ENCODE measurements at places on chromosomes 4 and X. TPM values are rescaled to one million over a fixed set of nuclear protein-coding genes. Genes with fewer than 3 reads are reported as not detected.

- no peak for DNase-seq
Observed at GRCh38 chr4:94961420-94961819, 203.7 kb downstream of the BMPR1B start.

- no peak for DNase-seq
Observed at GRCh38 chr4:48546336-48546735, 56.3 kb downstream of the ZAR1 start.

The KCTD8 gene
- not detected for total RNA-seq

DNA sequence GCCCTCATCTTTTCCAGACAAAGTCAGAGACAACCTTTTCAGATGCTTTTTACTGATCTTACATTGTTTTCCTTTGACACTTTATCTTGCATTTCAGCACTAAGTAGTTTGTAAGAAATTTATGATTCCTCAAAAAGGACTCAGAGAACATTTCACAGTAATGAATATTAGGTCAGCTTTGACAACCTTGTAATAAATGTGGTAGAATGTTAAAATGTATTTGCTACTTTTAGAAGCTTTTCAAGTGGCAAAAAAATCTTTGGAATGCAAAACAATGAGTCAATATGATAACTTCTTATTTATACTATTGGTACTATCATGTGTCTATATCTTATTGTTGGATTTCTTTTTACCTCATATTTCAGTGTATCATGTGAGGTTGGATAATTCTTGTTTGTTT is 146.2 kb upstream of the FAT4 start:
- DNase-seq, result no peak

DNA sequence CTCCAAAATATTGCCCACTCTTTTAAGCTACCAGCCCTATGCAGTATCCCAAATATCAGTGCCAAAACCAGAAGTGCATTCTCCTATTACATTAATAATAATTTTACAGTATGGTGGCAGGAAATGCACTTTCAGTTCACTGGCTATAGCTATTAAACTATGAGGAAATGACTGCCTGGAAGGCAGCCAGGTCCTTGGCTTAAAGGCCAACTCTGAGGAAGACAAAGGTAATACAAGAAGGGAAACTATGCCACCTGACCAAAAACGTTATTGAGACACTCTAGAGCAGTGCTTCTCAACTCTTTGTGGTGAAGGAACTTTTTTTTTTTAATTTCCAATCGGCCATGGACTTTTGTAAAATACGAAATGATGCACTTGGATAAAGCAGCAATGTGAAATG is 133.6 kb upstream of the VAMP7 start:
- DNase-seq, result no peak

DNA sequence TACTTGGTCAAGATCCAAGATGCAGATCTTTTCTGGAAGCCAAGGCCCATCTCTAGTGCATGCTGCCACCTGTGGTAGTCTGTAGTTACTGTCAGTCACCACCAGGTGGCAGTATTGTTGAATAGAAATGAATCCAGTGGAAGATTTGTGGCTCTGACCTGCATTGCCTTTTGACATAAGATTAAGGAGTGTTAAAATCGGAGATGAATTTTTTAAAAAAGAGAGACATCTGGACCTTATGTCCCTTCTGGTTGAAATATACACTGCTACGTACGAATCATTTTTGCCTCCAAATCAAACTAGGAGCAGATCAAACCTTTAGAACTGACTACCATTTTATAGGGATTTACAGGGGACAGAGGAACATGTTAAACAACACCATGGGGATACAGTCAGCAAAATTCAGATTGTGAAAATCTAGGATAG is 46.9 kb upstream of the RHOH start:
- DNase-seq, result no peak

The NLRP2B gene
- total RNA-seq, result 0.07 TPM

GRCh38 chr4:41934901-41935651 is at the start of gene TMEM33:
TMEM33 (plus strand) TSS chr4:41935429; CDS start chr4:41935485, 56 bp downstream.
- peak; percentile 93 for DNase-seq
